Stimulated activated naive CD4-positive, alpha-beta T cell (primary cell): ENCODE measurements at places on chromosomes 16 and 17.

DNA sequence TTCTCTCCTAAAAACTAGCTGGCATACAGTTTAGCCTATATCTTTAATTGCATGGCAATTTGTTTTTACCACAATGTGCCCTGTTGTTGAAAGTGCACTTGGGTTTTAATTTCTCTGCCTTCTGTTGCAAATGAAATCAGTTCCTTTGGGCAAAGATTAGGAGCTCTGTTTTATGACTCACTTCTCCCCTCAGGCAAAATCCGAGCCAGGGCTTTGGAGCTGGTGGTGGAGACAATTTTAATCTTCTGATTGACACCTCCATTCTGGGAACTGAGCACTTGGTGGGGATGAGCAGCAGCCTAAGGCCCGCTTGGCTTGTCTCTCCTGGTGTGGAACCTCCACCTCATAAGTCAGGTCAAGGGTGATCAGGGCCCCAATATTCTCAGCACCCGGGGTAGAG is 13.3 kb upstream of the MYH8 start:
- DNase-seq: no peak

- peak; percentile 23 for DNase-seq
Observed at GRCh38 chr17:43779145-43780125, 658 bp upstream of the DUSP3 start.

GRCh38 chr16:56047307-56048234 is 143.7 kb upstream of the GNAO1 start:
- DNase-seq: no peak

- DNase-seq: no peak
Observed at GRCh38 chr17:59357929-59358328, 26.5 kb downstream of the YPEL2 start.

GRCh38 chr17:82831818-82832200 is 8.0 kb downstream of the ZNF750 start:
- DNase-seq: no peak

- DNase-seq: peak; percentile 21
Observed at GRCh38 chr17:67246403-67246652, 1.3 kb upstream of the HELZ start.

DNA sequence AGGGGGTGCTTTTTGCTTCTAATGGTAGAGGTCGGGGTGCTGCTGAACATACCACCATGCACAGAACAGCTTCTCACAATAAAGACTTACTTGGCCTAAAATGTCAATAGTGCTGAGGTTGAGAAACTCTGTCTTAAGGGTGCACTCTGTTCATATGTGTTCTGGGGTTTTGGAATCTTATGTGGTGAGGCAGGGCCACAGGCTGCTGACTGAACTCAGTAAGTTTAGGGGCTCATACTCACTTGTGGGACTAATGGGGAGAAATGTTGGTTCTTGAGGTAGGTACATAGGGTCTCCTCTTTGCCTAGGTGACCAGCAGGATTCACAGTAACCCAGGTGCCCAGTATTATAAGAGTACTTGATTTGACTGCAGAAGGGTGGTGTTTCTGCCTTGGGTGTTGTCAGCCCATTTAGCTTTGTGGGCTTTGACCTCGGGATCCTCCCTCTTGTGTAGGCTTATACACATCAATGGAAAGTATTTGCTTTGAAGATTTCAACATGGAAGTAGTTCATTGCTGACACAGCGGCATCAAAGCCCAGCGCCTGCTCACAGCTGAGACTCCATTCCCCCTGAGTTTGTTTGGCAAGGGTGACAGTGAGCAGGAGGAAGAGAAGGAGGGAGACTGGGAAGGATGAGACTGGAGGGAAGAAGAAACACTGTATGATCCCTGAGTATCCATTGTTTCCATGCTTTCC is 17.2 kb downstream of the SLC7A6 start:
- DNase-seq: peak; percentile 53
